ENCODE measurements at places on chromosomes 13 and 19. TPM values are rescaled to one million over a fixed set of nuclear protein-coding genes. Genes with fewer than 3 reads are reported as not detected.
A peak's percentile ranks its signal among the peaks of the same experiment; 100 is the strongest.

The LRRC63 gene
- not detected for polyA plus RNA-seq

- DNase-seq: no peak
These were observed 204.8 kb upstream of the ZNF536 start for GRCh38 chr19:30167206-30167868.

- DNase-seq: no peak
These were observed 16.8 kb upstream of the SLC35E1 start for GRCh38 chr19:16588824-16589577.

DNA sequence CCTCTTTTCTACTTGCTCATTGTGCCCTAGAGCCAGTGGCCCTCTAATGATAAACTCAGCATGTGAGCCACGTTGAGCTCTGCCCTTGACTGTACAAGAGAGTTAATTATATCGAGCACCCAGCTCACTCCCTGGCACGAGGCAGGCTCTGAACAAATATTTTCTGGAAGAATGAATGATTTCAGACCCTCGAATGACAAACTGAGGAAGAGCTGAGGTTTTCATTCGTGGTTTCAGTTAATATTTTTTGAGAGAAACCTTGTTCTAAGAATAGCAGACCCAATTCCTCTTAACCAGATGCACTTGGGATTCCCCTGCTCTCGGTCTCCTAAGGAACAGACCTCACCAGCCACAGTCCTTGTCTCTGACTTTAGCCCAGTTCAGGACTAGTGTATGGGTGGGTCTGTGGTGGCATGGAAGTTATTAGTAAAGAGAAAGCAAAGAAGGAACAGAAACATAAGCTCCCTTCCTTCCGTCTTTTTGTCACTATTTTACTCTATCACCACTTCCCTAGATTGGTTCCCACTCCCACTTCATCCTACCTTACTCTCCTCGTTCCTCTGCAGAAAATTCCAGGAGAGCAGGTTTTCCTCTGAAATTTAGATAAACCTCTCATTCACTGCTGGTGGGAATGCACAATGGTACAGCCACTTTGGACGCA is 22.1 kb upstream of the WDFY2 start:
- no peak for DNase-seq

- DNase-seq: no peak
These were observed 6.3 kb downstream of the THSD1 start for GRCh38 chr13:52399708-52400107.

DNA sequence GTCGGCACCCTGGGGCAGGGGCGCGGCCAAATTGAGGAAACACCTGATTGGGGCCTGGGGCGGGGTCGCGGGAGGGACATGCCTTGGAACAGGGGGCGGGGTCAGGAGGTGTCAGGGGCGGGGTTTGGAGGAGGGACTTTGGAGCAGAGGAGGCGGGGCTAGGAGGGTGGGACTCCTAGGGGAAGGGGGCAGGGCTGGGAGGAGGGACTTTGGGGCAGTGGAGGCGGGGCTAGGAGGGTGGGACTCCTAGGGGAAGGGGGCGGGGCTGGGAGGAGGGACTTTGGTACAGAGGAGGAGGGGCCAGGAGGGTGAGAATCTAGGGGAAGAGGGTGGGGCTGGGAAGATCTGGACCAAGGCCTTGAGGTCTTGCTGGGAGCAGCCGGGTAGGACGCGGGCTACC is 21.9 kb downstream of the GRIN2D start:
- no peak for DNase-seq

GRCh38 chr19:42872608-42873007 is 6.9 kb downstream of the PSG1 start:
- no peak for DNase-seq

DNA sequence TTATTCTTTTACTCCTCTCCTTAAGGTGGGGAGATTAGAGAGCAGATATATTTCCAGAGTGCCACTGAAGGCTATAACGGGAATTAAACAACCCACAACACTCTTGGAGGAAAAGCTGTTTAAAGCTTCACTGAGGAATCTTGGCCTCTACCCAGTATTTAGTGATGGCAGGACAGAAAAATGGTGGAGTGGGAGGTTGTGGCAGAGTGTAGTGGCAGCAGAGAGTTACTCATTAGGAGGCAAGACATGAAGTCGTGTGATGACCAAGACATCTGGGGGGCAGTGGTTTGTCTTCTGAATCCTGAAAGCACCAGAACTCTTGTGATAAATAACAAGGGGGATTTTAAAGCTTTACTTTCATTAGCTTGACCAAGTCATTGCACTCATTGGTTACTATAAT is 563.5 kb upstream of the SLITRK5 start:
- no peak for DNase-seq

GRCh38 chr13:74024856-74025255 is 109.3 kb downstream of the KLF12 start:
- DNase-seq: no peak

DNA sequence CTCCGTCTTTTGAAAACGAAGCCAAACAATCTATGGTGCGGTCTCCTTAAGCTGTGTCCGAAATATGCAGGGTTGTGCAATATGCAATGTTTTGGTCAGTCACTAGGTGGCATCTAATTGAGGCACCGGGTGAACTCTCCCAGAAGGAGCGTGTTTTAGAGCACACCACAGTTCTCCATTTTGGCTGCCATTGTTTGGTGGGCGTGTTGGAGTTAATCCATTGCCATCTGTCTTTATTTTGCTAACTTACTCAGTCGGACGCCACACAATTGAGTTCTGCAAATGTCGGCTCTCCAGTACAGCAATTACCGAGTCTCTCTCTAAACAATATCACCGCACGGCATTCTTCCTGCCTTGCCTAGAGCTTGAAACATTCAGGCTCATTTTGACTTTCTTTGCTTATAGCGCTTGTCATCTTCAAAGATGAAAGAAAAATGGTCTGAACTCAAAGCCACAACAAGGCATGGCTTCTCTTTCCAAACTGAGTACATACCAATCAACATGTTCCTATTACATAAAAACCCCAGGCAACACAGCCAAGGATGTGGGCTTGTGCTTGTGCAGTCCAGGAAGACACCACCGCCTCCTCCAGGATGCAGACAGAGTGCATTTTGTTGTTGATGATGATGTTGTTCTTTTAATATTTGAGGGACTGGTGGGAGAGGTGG is 182.0 kb upstream of the SERP2 start:
- peak; percentile 22 for DNase-seq

GRCh38 chr19:49057636-49058234 is at the start of gene CGB7:
Gene CGB7 (minus strand): TSS chr19:49057749. CDS start chr19:49055375, 2,374 bp downstream.
- DNase-seq: peak; percentile 56

DNA sequence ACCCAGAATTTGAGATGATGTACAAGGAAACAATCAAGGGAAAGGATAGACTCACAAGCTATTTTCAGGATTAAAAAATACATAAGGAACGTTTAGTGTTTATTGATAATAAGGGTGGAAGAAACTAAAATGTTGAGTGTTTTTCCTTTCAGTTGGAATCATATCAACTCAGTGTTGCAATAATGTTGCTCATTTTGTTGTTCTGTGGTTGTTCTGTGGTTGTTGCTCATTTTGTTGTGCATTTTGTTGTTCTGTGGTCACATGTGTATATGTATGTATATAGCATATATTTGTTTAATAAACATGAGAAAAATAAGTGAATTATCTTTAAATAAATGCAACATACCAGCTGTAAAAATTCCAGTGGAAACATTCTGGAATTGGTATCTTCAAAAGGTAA is 262.4 kb upstream of the SPRY2 start:
- DNase-seq: no peak

The ZFP28 gene
- 12.7 TPM for polyA plus RNA-seq

DNA sequence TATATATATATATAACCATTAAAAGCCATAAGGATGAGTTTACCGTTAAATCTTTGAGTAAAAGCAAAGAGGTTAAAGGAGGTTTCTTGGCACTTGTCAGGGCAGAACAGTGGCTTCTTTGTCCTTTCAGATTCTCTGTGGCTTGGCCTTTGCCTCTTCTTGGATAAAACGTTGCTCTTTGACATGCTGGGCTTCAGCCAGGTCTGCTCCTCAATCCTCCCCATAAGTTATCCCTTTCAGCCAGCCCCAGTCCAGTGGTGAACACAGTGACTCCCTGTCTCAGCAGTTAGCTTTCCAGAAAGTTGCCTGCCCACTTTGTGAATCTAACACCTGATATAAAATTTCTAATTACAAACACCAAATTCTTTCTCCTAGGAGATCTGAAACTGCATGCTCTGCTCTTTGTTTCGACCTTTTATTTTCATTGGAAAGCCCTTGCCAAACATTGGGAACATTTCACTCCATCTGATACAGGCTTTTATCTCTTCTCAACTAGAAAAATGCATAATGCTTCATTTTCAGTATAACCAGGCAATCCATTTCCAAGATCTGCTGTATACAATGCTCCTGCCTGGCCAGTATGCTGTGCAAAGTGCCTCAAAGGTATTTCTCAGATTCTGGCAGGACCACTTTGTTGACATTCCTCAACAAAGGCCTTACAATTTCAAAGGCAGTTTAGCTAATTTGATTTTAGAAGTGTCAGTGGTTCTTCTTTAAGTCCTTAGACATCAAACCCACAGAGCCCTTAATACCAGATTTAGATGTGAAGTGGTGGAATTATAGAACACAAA is 16.2 kb upstream of the MED4 start:
- DNase-seq: no peak

- no peak for DNase-seq
These were observed 44.9 kb upstream of the USPL1 start for GRCh38 chr13:30572859-30573275.

GRCh38 chr13:74026753-74027152 is 107.5 kb downstream of the KLF12 start:
- DNase-seq: no peak

The VMAC gene
- 6.4 TPM for polyA plus RNA-seq

The TUBA3C gene
- not detected for polyA plus RNA-seq

The GFY gene
- polyA plus RNA-seq: not detected

GRCh38 chr13:103514619-103515018 is 448.4 kb upstream of the SLC10A2 start:
- DNase-seq: no peak

GRCh38 chr19:4066176-4066606 is 508 bp downstream of the ZBTB7A start:
- DNase-seq: peak; percentile 86

The SYMPK gene
- 41.9 TPM for polyA plus RNA-seq

- no peak for DNase-seq
These were observed 88.9 kb downstream of the TSHZ3 start for GRCh38 chr19:31260171-31260933.

The CGB1 gene
- polyA plus RNA-seq: not detected

- no peak for DNase-seq
These were observed 6.0 kb upstream of the AMER2 start for GRCh38 chr13:25178070-25178469.

DNA sequence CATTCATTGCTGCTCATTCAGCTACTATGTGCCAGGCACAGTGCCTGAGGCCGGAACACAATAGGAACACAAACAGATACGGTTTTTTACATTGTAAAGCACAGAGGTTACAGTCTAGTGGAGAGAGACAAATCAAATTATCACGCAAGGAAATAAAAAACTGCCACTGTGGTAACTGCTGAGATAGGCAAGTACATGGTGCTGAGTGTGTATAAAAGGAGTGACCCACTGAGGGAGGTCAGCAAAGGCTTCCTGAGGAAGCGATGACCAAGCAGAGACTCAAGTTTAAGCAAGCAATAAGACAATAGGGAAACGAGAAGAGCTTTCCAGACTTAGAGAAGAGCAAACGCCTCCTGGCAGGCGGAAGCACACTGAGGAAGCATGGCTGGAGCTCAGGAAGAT is 56.4 kb downstream of the NUFIP1 start:
- no peak for DNase-seq

The C1QTNF9B gene
- 0.11 TPM for polyA plus RNA-seq

DNA sequence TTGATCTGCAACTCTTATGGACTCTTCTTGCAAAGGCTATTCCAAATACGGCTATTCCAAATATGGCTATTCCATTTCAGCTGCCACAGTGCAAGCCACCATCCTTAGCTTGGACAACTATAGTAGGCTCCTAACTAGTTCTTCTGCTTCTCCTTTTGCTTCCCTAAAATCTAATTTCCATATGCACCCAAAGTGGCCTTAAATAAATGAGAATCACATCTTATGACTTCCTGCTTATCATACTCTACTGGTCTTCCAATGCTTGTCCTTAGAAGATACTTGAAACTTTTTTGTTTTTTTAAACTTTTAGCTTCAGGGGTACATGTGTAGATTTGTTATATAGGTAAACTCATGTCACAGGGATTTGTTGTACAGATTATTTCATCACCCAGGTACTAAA is 4.9 kb downstream of the UCHL3 start:
- no peak for DNase-seq

- no peak for DNase-seq
These were observed 3.3 kb downstream of the KHSRP start for GRCh38 chr19:6421075-6422014.

DNA sequence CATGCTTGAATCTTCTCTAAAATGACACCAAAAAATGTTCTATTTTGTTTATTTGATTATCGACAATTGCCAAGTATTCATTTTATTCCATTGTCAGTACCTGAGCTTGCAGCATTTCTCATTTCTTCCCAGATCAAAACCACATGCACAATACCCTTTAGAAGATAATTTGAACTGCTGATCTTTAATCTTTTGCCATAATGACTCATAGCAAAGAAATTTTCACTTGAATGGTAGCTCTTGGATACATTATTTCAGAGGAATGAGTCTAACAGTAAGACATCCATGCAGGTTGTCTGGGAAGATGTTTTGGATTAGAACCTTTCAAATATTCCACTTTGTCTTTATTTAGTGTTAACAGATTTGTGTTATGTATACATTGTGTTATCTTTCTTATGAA is 42.0 kb upstream of the RXFP2 start:
- DNase-seq: no peak

DNA sequence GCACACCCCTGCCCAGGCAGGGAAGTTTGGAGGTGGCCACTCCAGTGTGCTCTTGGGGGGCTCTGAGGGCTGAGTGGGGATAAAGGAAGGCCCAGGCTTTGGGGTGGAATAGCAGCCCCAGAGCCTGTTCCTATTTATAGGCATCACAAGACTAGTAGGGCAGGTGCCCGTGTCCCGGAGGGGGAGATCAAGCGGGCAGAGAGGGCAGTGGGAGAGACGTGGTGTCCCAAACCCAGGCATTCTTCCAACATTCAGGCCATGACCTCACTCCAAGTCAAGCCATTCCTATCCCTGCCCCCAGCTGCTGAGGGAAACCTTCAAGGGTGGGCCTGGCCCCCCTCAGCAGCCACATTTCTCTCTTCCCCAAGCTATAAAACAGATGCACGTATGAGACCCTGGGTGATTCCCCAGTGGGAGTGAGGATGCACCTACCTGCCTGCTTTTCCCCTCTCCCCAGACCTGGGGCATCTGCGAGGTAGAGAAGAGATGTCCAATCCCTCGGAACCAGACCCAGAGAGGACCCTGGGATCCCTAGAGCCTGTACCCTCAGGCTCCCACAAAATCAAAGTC is 3.9 kb downstream of the WIZ start:
- no peak for DNase-seq
